ENCODE measurements at places on chromosomes 1 and 21. TPM values are rescaled to one million over a fixed set of nuclear protein-coding genes. Genes with fewer than 3 reads are reported as not detected.

- no peak for DNase-seq
Observed at GRCh38 chr1:54096227-54096876, 42.9 kb downstream of the TCEANC2 start.

DNA sequence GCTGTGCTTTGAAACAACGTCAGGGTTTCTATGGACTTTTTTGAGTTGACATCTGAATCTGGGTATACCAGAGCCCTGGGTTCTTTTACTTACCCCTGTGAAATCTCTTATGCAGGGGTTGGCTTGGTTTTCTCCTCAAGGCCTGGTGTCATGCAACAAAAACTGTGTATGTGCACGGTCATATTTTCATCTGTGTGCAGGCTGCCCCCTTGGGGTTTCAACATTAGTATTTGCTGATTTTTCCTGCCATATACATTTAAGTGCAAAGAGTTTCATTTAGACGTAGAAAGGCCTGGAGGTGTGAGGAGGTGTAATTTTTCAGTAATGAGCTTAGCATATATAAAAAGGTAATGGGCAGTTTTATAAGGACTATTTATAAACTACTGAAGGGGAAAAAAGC is 22.0 kb upstream of the ZBTB18 start:
- no peak for DNase-seq

DNA sequence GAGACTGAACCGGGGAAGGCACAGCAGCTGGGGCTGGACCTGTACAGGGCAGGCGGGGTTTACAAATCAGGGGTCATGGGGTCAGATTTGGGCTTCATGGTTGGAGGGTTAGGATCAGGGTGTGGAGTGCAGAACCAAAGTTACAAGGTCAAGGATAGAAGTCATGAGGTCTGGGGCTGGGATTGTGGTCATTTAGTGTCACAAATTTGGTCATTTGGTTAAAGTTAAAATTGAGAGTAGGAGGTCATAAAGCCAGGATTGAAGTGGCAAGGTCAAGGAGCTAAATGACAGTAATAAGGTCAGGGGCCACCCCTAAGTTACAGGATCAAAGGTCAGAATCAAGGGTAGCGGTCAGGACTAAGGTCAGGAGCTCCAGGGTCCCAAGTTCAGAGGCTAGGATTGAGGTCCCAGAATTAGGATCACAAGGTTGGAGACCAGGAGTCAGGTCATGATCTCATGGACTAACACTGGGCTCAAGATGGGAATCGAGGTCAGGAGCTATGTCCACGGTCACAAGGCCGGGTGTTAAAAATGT is 20.4 kb downstream of the SERINC2 start:
- DNase-seq: no peak

DNA sequence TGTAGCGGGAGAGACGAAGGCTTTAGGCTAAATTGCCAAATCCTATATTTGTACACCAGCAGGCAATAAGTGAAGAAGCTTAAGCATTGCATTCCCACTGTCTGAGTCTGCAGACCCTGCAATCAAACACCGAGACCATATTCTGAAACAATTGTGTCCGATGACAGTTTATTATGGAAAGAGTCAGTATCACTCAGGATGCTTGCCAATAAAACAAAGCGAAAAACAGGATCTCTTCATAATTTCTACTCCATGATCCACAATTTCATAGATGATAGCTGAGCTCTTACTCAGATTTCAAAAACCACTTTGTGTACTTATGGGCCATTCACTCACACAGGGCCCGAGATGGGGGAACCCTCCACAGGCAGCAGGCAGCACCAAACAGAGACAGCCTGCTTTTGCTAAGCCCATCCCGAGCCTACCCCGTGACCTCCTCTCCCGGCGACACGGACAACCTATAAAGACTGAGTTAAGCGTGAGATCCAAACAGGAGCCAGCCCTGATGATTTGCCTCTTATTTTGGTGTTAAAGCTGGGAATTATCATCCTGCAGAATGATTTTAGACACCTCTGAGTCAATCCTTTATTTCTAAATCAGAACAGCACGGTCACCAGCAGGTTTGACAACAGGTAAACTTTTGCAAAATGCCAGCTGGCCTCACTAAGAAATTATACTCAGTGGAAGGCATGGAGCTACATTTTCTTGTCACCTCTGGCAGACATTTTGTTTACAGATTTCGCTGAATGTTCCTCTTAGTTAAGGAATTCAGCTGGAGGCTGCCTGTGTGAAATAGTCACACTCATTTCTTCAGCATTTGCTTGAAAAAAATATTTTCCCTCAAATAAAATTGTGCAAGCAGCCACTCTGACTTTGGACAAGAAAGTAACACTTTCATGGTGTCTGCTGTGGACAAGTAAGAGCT is 212.4 kb downstream of the GPATCH2 start:
- no peak for DNase-seq

DNA sequence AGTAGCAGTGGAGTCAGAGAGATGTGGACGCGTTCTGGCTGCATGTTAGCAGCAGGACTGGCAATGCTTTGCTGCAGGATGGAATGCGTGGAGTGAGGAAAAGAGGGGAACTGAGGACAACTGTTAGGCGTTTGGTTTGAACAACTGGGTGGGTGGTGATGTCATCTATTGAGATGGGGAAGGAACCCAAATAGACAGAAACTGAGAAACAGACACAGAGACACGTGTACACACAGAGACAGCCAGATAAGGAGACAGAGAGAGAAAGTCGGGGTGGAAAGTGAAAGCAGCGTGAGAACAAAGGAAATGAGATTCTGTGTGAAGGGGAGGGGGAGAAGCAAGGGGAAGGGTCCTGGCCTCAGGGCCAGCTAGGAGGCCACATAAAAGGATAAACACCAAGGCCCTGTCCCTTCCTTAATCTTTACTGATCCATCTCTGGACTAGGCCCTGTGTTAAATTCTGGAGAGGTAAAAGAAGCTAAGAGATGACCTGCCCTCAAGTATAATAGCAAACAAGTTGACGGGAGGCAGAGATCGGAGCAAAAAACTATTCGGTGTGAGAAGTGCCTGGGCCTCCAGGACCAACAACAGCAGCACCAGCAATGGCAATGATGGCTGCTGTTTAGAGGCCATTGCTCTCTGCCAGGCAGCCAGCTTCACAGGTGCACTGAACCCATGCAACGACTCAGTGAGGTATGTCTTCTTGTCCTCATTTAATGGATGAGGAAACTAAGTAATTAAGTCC is 31.6 kb downstream of the VWA5B1 start:
- DNase-seq: no peak

DNA sequence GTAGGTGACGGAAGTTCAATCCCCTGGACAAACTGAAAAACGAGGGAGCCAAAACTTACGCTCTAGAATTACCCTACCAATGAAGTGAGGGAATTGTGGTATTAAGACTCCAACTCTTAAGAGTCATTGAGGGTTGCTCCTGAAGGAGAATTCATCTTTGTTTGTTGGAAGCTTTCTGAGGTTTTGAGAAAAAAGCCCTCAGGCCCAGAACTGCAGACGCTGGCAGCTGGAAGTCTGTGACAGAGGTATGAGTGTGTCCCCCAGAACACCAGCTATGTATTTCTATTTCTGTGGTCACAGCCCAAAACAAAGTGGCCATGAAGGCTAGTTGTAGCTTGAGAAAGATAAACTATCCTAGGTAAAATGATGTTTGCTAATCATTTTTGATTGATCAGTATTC is 438.8 kb upstream of the B3GALT2 start:
- no peak for DNase-seq

The SPRR2A gene
- not detected for total RNA-seq
